GM20000 (cell line): ENCODE measurements at places on chromosomes 3 and 15.

GRCh38 chr15:89578146-89578545, 2.9 kb downstream of the TICRR start:
- DNase-seq = no peak

- no peak for DNase-seq
Observed at GRCh38 chr3:14532691-14533456, 7.3 kb downstream of the GRIP2 start.

GRCh38 chr3:126166009-126166408, 14.4 kb downstream of the ALDH1L1 start:
- DNase-seq = no peak

- DNase-seq = no peak
Observed at GRCh38 chr15:65904301-65904700, 35.0 kb downstream of the RAB11A start.

DNA sequence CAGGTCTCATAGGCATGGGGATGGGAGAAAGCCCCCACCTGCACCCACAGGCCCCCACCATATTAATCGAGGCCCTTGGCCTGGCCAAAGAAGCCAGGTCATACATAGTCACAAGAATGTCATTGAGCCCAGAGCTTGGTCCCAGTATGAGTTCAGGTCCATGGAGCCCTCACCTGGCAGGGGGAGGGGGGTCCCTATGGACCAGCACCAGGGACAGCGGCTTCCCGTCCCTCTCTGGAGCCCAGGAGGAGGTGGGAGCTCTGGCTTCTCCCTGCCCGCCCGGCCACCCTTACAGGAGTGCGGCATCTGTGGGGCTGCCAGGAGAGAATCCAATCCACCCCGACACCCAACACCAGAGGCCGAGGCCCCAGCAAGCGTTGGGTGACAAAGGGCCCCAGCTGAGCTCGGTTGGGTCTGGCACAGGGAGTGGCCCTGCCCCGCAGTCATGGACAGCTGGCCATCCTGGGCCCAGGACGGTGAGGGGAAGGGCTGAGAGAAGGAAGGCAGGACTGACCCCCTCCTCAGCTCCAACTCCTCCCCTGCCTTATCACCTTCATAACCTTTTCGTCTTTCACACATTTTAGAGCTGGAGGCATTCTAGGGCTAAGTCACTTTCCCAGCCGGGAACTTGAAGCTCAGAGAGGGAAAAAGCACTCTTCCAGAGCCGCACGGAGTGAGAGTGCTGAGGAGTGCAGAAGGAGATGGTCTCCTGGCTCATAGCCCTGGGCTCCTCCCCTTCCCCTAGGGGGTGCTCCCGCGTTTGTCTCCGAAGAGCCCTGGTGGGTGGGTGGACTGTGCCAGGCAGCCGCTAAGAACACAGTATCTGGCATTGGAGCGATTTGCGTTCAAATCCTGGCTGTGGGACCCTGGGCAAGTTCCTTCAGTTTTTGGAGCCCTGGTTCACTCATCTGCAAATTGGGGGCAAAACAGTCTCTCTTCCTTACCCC, 54.6 kb downstream of the ATP2B2 start:
- no peak for DNase-seq

DNA sequence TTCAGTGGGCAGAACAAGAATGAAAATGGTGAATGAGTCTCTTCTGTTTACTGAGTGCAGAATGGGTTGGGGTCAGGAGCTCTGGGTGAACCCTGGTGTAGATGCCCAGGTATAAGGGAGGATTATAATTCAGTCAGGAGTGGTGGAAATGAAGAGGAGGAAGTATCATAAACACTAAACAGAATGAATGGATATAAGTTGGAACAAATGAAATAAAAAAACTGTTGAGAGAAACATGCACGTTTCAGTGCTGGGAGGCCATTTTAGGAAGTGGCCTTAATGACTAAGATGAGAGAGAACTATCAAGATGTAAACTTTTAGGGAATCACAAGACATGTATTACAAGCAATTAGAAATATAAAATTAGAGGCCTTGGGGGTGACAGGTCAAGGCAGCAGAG, 32.8 kb upstream of the LEKR1 start:
- DNase-seq = no peak

DNA sequence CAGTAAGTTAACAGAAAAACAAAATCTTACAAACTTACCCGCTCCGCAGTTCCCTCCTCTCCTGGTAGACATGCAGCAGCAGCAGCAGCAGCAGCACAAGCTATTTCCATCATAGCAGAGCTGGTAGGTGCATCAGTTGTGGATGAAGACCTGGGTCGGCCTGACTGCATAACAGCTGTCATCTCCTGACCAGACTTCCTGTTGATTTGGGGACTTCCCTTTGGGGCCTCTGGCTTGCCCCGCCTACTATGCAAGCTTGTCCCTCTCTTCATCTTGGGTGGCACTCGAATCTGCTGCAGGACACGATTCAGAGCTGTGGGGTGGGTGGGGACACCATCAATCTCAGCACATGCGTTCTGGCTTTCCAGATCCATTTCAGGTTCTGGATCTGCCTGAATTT, 65.7 kb downstream of the TMCC1 start:
- peak; percentile 45 for DNase-seq

DNA sequence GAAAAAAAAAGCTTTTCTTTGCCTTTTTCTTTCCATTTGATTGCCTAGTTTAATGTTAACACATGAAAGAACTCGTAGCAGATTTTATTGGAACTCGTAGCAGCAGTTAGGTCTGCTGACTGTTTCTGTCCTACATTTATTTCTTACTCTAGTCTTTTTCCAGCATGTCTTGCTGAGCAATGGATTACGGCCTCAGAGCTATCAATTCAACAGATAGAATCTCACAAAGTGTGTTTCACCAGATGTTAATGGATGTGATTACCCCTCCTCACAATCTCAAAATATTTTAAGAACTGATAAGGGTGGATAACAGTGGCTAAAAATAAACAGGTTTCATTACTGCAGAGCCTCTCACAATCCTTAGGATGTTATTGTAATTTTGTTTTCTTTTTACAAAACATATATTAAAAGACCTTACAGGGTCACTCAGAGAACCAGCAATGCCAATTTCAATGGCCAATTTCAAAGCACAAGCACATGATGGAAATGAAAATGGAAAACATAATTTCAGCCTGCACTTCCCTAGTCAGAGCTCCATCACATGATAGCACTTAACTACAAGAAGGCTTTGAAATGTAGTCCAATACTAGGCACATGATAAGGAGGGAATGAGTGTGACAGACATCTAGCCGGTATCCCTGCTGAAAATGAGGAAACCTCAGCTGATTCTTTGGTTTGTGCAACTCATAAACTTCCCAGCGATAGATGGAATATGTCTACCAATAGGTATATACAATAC, 838.1 kb upstream of the SEMA6D start:
- DNase-seq = no peak

GRCh38 chr3:80643421-80643820, 875.6 kb upstream of the ROBO1 start:
- no peak for DNase-seq

GRCh38 chr15:88512601-88513000, 33.9 kb downstream of the DET1 start:
- no peak for DNase-seq

GRCh38 chr3:180284331-180285110, 247.8 kb upstream of the PEX5L start:
- DNase-seq = no peak

DNA sequence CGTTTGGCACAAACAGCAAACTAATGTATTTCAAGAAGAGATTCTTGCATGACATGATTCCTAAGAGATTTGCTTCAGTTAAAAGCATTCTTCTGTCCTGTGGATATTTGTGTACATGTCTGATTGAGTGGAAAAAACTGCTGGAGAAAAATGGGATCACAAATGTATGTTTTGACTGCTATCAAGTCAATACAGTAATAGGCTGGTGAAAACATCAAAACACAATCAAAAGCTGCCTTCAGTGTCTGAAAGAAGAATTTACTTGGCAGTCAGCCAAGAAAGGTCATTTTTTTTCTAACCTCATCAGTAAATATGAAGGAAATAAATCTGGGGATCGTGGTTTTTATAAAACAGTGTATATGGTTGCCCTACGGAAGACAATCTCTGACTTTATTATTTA, 1214.8 kb downstream of the NSUN3 start:
- DNase-seq = no peak

- DNase-seq = no peak
Observed at GRCh38 chr3:56314842-56315241, 153.4 kb downstream of the ERC2 start.

GRCh38 chr3:110955301-110955880, 116.2 kb upstream of the NECTIN3 start:
- DNase-seq = no peak

DNA sequence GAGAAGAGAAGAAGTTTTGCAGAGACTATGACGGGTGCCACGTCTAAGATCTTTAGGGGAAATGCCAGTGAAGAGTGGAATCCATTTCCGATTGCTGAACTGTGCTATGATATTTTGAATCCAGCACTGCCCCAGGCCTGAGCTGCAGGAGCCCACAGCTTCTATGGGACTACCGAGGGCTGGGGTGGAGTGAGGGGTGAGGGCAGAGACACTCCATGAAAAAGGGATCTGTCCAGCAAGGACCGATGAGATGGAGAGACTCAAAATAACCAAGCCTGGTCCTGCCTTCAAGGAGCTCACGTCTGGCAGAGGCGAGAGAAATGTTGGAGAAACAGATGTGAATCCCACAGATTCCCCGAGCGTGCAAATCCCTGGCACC, 79.8 kb upstream of the MEF2A start:
- DNase-seq = no peak

GRCh38 chr3:196268284-196269163, 19.0 kb downstream of the PCYT1A start:
- DNase-seq = no peak

GRCh38 chr15:85579957-85580694, 199.7 kb downstream of the AKAP13 start:
- DNase-seq = no peak

- no peak for DNase-seq
Observed at GRCh38 chr3:188906236-188906635, 265.5 kb upstream of the TPRG1 start.

DNA sequence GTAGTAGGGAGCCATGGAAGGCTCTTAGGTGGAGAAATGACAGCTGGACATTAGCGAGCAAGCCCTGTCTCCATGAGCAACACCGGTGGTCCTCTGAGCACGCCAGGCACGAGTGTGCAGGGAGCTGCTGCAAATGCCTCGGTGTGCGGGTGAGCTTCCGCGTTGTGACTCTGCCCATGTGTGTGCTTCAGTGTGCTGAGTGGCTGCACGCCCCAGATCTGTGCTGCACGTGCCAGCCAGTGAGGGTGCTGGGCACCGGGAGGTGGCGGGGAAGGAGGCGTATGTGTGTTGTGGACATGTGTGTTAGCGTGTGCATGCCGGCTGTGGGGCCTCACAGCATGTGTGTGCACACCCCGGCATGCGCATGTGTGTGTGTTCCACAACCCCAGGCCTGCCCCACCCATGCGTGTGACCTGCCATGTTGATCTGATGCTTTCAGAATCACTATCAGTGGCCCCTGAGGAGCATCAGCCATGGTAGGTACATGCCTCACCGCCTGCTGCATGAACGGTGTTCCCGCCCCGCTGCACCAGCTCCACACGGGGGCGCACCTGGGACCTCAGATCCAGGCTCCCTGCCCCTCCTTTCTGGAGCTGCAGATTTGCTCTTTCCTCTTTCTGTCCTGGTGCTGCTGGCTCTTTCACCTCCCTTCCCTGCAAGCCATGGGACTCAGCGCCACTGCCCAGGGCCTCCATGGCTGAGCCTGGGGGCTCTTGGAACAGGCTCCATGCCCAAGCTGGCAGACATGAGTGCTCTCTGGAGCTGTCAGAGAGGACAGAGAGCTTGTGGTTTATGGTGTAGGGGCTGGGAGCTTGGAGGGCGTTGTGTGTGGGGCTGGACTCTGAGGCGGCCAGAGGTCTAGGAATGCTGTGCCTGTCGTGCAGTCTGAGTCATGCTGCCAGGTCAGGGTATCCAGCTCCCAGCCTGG, 169.4 kb downstream of the TBC1D2B start:
- DNase-seq = no peak

- no peak for DNase-seq
Observed at GRCh38 chr3:147838652-147839051, 429.5 kb downstream of the ZIC1 start.

GRCh38 chr3:144308396-144308795, 336.8 kb downstream of the DIPK2A start:
- DNase-seq = no peak

DNA sequence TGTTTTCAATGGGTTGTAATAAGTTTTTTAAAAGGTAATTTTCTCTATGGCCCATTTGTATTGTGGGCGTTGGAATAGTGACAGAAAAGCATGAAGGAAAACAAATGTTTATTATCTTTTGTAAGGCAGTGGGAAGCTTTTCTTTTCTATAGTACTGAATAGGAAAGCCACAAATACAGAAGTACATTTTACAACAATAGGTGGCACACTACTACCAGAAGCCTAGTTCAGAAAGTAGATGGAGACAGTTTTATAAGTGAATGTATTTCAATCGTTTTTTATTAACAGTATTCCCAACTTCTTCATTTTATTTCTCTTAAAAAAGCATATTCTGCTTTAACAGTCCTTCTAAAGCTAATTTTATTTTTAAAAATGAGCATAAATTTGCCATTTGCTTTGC, 296.7 kb downstream of the PTPRG start:
- no peak for DNase-seq

DNA sequence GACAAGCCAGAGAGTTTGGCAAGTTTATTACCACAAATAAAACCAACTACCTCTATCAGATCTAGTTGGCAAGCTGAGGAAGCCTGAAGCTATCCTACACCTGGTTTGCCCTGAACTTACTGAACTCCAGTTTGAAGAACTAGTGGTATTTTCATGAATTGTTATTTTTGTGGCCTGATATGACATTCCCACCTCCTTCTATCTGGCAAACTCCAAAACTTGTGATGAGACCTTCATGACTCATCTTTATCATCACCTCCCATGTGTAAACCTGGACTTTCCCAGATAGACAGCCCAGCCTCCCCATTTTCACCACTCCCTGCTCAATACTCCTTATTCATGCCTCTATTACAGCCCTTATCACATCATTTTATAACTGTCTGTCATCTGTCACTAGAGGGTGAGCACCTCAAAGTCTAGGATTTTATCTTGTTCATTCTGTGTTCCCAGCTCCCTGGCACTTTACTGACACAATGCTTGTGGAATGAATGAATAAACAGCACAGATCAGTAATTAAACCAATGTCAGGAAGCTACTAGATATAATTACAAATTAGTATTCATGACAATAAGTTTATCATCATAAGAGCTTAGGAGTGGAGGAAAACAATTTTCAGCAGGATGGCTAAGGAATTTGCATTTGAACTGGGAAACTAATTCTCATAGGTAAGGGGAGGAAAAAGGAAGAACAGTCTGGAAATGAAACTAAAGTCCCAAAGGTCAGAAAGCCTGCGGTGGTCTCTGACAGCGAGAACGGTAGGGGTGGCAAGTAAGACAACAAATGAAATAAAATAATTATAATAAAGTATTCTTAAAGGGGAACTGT, 13.2 kb upstream of the TRANK1 start:
- DNase-seq = no peak

GRCh38 chr15:33561407-33561806, 250.6 kb downstream of the RYR3 start:
- DNase-seq = no peak

- no peak for DNase-seq
Observed at GRCh38 chr3:4906107-4906621, 73.1 kb upstream of the BHLHE40 start.

GRCh38 chr3:169842960-169843359, 26.8 kb downstream of the LRRC31 start:
- no peak for DNase-seq

- no peak for DNase-seq
Observed at GRCh38 chr3:44914936-44915335, 40.5 kb downstream of the TGM4 start.

- no peak for DNase-seq
Observed at GRCh38 chr3:170631755-170632488, 46.0 kb upstream of the SLC7A14 start.
